ENCODE measurements at places on chromosomes 3 and 15. TPM values are rescaled to one million over a fixed set of nuclear protein-coding genes. Genes with fewer than 3 reads are reported as not detected.

DNA sequence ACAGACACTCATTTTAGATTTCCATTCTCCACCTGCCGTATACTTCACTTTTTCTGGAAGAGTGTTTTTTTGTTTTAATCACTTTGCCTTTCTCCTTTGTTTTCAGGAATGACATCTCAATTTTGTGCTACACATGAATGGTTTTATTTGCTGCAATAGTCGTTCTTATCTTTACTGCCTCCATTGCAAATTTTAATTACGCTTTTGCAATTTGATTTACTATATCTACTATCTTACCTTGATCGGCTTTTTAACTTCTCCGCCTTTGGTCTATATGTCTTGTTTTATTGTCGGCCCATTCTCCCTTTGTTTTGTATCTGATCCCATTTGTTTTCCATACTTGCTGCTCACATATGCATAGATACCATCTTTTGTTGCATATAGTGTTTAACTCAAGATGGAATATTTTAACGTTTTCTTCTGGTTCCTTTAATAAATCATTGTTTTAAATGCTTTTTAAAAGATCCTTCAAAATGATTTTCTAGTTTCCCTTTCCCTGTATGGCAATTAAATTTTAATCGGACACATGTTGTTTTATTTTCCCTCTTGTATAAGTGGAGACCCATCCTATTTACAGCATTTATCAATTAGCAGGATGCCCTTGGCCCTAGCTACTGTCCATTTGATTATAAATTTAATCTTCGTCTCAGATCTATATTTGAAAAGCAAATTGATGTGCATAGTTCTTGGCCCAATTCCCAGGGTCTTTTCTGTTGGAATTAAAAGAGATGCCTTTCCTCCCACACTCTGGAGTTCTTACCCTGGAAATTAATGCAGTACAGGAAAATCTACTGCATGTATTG, 97.2 kb upstream of the CNTN4 start:
- DNase-seq: no peak

GRCh38 chr3:14959359-14959943, 12.1 kb downstream of the NR2C2 start:
- DNase-seq: no peak

GRCh38 chr3:128404276-128405068, 62.2 kb downstream of the DNAJB8 start:
- no peak for DNase-seq

GRCh38 chr3:138686771-138687221, 78.2 kb downstream of the FAIM start:
- no peak for DNase-seq

GRCh38 chr3:21839592-21839991, 88.6 kb upstream of the ZNF385D start:
- no peak for DNase-seq

DNA sequence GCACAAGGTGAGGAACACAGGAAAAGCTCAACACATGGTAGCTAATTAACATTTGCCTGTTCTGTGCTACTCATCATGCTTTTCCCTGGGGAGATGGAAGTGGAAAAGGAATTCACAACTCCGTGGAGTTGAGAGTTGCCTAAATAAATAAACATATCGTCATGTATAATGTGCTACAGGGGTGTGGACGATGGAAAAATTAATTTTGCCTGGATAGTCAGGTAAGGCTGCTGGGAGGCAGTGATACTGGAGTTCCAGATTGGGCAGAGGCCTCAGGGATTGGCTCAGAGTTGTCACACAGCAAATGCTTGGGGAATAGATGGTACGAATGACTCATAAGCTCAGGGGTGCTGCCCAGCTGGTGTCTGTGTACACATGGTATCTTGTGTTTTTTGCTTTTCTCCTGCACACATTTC, 3.1 kb upstream of the ABHD6 start:
- DNase-seq: peak; percentile 56

DNA sequence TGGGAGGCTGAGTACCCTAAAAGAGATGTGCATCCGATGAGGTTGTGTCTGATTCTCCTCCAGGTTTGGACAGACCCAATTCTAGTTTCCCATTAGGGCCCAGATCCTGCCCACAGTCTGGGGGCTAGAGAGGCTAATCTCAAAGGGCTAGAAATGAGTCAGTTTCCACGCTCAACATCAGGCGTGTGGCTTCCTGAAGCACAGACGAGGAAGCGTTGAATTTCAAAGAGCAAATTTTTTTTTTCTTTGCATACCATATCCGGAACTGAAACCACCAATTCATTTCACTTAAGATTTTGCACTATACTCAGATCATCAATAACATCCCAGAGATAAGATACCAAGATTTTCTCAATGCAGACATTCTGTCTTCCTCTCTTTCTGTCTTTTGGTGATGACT, 173.8 kb upstream of the BCL6 start:
- DNase-seq: no peak

GRCh38 chr15:77083381-77084160, 12.7 kb upstream of the TSPAN3 start:
- DNase-seq: peak; percentile 88

DNA sequence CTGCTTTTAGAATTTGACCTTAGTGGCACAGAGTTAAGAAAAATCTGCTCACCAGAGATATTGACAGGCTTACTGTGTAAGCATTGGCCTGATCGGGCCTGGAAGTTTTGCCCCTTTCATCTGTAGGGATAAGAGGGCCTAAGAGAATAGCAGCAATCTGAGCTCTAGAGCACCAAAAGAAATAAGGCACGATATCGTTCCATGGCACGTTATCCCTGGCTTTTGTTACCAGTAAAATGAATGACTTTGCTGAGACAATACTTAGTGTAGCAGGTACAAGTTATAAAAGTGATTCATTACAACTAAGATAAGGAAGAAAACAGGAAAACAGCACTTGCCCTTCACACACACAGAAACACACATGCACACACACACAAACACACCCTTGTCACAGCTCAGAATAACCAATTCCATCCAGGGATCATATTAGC, 5.0 kb downstream of the THBS1 start:
- DNase-seq: no peak

- DNase-seq: no peak
These were observed 11.3 kb upstream of the SOX2 start for GRCh38 chr3:181700168-181701087.

DNA sequence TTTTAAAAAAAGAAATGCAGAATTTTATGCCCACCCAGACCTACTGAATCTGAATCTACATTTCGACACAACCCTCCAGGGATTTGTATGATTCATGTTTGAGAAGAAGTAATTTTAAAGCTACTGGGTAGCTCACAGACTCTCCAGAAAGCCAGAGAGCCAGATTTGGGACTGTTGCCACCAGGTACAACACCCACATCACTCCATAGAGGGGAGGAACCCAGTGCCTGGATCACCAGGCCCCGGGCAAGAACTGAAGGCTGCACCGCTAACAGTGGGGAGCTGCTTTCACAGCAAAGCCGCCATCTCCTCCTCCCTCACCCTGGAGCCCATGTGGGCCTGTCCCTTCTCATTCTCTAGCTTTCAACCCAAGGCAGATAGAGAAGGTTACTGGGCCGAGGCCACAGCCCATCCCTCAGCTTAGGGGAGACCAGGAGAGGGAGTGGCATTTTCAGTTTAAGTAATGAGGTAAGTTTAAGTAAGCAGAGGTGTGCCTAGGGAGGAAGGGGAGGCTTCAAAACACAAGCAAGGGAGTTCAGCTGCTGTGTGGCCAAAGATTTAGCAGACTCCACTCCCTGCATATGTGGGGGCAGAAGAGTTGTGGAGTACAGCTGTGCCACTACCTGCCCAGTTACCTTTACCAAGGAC, 109.8 kb downstream of the IL12A start:
- DNase-seq: peak; percentile 68

DNA sequence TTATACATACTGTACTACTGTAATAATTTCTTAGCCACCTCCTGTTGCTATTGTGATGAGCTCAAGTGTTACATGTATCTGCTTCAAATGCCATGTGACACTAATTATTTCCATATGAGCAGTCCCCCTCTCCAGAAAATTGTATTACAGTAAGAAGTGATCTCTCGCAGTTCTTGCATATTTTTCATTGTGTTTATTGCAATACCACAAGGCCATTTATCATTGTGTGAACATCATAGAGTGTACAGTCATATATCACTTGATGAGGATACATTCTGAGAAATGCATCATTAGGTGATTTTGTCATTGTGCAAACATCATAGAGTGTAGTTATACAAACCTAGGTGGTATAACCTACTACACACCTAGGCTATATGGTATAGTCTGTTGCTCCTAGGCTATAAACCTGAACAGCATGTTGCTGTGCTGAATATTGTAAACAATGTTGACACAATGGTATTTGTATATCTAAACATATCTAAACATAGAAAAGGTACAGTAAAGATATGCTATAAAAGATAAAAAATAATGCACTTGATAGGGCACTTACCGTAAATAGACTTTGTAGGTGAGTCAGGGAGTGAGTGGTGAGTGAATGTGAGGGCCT, 189.6 kb upstream of the MLF1 start:
- DNase-seq: no peak

GRCh38 chr3:58013099-58013498, 4.9 kb downstream of the FLNB start:
- DNase-seq: no peak

- no peak for DNase-seq
These were observed 45.4 kb upstream of the ROPN1 start for GRCh38 chr3:124037326-124037725.

GRCh38 chr3:184800349-184800930, 11.5 kb upstream of the VPS8 start:
- no peak for DNase-seq

- DNase-seq: no peak
These were observed 70.1 kb downstream of the CASR start for GRCh38 chr3:122253581-122253980.

DNA sequence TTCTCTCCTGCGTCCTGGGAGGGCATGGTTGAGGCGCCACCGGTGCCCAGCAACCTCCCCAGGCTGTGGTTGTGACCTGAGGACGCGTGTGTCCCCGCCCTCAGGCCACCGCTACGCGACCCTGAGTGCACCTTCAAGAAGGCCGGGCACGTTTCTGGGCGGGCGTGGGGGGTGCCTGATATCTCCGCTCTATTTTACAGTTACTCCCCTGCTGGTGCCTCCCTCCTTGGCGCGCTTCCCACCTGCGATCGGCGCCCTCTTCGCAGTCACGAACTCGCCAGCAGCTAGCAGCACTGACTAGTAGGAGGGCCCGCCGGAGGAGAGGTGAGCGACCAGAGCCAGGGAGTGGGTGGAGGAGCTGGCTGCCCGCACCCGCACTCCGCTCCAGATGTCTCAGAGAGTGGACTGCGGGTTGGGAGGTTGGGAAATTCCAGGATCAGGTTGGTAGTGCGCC, 43.2 kb upstream of the POLG start:
- no peak for DNase-seq

Gene HYAL3
- total RNA-seq: 4.1 TPM

Gene PLA2G4E
- 67.2 TPM for total RNA-seq

Gene MYZAP
- 19.4 TPM for total RNA-seq

Gene SPTBN5
- total RNA-seq: 1.6 TPM

Gene DOCK3
- total RNA-seq: 2.0 TPM

Gene RPUSD3
- 57.1 TPM for total RNA-seq

Gene KLHL40
- not detected for total RNA-seq

Gene CHL1
- 40.5 TPM for total RNA-seq

Gene CYP19A1
- total RNA-seq: 6.2 TPM

Gene SEMA7A
- 30.5 TPM for total RNA-seq

Gene GOLGA6L6
- total RNA-seq: not detected

Gene DVL3
- total RNA-seq: 41.6 TPM

Gene PLSCR2
- not detected for total RNA-seq
